ENCODE measurements at places on chromosomes 12 and 14. TPM values are rescaled to one million over a fixed set of nuclear protein-coding genes. Genes with fewer than 3 reads are reported as not detected.
A peak's percentile ranks its signal among the peaks of the same experiment; 100 is the strongest.

GRCh38 chr14:88682495-88683114 lies 110.1 kb downstream of the EML5 start:
- no peak for DNase-seq

DNA sequence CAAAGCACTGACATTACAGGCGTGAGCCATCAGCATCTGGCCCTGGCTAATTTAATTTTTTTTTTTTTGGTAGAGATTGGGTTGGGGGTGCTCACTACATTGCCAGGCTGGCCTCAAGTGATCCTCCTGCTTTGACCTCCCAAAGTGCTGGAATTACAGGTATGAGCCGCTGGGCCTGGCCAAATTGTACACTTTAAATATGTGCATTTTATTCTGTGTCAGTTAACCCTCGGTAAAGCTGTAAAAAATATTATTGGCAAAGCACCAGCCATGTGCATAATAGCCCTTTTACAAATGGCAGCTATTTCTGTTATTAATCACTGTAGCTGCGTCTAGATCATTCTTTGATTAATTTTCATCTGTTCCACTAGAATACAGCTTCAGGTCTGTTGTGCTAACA lies 12.0 kb downstream of the TMEM119 start:
- DNase-seq = no peak

DNA sequence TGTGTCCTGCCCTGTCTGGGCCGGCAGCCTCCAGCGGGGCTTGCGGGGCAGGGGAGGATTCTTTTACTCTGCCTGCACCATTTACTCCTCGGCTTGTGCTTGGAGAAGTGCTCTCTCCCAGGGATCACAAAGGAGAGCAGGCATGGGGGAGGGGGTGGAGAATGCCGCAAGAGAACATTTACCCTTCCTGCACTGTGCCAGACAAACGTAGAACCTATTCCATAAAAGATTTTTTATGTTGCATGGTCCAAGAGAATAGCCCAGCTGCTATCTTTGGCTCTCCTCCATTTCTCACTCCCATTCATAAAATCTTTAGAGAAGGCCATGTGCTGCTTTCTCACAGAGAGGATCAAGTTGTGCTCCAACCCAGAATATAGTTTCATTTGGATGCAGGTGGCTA lies 159.4 kb downstream of the SPTSSA start:
- no peak for DNase-seq

DNA sequence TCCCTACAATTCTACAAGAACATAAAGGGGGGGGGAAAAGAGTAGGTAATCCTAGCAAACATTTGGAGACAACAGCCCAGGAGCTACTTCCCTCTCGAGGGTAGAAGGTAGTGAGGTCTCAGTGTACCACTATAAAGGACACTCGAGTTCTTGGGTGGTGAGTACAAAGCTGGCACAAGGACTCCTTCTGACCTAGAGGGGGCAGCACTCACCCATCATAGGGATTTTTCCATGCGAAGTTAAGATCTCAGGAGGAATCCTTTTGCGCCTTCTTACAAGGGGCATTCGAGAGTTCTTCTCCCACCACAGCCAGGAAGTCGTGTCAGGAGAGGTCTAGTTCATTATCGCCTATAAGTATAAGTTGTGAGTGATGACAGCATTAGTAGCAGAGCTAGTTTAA lies 200.2 kb upstream of the RBM19 start:
- DNase-seq = peak; percentile 11

DNA sequence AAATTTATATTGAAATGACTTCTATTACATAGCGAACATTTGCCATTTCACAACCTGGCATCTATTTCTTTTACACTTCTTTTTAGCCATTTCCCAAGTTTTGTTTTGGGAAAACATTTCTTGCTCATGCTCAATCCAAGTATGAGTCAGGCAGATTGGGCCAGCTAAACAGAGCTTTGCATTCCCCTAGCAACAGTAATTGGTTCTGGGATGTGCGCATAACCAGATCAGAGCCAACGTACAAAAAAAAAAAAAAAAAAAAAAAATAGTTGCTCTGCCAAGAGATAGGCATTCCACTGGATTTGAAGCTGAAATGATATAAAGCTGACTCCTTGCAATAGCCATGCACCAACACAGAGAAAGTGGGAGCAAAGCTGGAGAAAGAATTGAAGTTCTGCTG lies 37.5 kb downstream of the PLCZ1 start:
- peak; percentile 77 for DNase-seq

- no peak for DNase-seq
These were observed 119.2 kb downstream of the TRMT5 start for GRCh38 chr14:60861545-60862140.

GRCh38 chr12:8089716-8090115 lies 7.6 kb downstream of the NECAP1 start:
- DNase-seq = no peak

DNA sequence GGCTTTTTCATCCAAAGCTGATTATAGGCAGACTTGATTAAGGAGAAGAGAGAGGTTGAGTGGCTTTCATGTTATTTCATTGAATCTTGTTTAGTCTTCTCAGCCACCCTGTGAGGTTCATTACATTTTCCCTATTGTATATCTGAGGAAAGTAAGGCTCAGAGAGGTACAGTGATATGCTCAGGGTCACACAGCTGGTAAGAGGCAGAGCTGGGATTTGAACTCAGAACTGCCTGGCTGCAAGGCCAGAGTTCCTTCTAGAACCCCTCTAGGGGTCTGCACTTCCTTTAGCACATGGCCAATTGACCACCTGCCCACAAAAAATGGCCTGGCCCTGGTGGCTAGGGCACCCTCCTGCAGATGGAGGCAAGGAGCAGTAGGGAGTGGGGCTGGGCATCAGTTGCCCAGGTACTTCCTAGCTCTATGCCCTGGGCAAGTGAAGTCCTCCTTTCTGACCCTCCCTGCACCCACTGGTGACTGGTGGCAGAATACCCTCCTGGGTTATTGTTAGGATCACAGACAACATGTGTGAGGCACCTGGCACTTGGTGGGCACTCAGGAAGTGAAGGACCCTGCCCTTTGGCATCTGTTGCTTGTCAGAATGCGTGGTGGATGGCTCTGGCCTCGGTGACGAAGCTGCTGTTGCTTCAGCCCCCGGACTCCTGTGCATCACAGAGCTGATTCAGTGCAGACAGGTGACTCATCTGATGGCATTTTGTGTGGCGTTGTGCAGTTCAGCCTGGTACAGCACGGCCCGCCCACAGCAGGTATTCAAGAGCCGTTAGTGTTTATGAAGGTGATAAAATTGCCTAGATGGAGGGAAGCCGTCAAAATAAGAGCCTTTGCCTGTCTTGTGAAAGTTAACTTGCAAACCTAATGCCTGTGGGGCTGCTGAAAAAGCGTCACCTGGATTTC lies 115.8 kb downstream of the SLC25A47 start:
- peak; percentile 95 for DNase-seq

DNA sequence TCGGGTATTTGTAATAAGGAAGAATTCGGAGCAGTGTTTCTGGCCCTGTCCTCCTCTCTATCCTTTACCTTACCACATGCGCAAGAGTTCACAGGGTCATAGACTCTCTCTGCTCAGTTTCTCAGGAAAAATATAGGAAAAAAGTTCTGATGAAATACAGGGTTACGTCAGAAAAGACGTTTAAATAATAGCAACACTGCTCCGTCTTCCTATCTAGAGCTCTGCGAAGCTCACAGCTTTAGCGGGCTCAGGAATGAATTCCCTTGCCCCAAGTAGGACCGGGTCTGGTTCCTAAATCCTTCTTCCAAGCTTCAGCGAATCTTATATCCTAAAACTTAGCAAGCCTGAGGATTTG lies 365 bp downstream of the CCDC59 start:
- DNase-seq = no peak

- no peak for DNase-seq
These were observed 50.2 kb downstream of the PRKAB1 start for GRCh38 chr12:119718141-119718540.

- peak; percentile 73 for DNase-seq
These were observed 1.8 kb downstream of the DCN start for GRCh38 chr12:91180582-91181395.

GRCh38 chr12:72295744-72296143 lies 23.6 kb downstream of the TRHDE start:
- DNase-seq = peak; percentile 71

GRCh38 chr12:5556033-5556614 lies 124.2 kb downstream of the NTF3 start:
- no peak for DNase-seq

- no peak for DNase-seq
These were observed 2.5 kb downstream of the USP44 start for GRCh38 chr12:95548539-95549391.

GRCh38 chr12:41724216-41724615 lies 420.5 kb downstream of the GXYLT1 start:
- no peak for DNase-seq

- peak; percentile 52 for DNase-seq
These were observed 9.0 kb upstream of the LRTM2 start for GRCh38 chr12:1811281-1811947.

DNA sequence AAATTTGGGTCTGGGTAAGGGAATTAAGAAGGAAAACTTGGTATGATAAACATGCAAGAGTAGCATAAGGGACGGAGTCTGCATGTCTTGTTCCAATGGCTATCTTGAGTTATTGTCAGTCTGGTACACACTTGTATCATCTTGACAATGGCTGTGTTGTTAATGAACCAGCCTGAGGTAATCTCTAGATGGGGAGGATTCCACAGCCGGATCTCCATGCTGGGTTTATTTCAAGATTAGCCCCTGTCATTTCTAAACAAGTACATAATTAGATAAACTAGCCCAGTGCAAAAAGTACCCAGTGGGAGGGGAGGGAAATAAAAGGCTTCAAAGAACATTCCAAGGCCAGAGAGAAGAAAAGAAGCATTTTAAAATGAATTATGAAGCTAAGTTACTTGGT lies 16.5 kb upstream of the CMAS start:
- DNase-seq = no peak

DNA sequence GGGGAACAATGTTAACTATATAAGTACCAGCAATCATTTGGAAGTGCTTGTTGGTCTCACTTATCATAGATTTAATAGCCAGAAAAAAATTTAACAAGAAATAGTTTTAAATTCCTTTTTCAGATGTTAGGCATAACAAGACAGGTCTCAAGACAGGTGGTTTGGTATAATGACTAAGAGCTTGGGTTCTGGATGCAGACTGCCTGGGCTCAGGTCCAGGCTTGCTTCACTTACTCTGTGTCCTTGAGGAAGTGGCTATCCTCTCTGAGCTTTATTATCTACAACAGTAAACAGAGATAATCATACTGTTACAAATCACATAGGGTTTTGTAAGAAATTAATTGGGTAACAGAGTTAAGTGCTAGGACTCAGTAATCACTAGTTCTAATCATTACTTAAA lies 338.0 kb upstream of the FLRT2 start:
- no peak for DNase-seq

DNA sequence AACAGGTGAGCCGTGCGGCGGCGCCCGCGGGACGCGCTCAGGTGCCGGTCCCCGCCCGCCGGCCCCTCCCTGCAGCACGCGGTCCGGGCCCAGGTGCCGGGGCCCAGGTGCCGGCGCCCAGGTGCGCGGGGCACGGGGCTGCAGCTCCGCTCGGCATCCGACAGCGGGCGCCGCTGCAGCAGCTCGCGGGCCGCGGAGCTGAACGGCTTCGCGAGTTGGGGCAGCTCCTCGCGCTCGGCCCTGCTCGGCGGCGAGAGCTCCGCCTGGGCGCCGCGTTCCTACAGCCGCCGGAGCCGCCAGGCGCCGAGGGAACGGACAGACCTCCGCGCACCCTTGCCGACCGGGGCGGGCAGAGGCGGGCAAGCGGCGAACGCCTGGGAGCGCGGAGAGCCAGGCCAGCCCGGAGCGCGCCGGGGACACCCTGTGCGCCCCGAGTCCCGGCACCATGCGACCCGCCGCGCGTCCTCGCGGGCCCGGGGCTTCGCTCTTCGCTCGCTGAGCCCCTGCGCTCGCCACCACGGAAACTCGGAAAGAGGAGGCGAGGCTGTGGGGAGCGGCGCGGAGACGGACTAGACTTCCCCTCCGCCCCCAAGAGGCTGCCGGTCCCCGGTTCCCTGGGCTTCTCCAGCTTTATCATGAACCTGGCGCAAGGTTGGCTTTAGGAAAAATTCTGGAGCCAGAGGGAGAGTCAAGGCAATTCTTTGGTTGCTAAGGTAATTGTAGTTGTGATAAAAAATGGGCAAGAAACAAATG lies at the start of gene RGS6:
RGS6 (plus strand) TSS at position 201 of the 753 bp plus-strand sequence.
- DNase-seq = peak; percentile 12

GRCh38 chr14:79044894-79045624 lies 874.9 kb downstream of the NRXN3 start:
- peak; percentile 96 for DNase-seq

DNA sequence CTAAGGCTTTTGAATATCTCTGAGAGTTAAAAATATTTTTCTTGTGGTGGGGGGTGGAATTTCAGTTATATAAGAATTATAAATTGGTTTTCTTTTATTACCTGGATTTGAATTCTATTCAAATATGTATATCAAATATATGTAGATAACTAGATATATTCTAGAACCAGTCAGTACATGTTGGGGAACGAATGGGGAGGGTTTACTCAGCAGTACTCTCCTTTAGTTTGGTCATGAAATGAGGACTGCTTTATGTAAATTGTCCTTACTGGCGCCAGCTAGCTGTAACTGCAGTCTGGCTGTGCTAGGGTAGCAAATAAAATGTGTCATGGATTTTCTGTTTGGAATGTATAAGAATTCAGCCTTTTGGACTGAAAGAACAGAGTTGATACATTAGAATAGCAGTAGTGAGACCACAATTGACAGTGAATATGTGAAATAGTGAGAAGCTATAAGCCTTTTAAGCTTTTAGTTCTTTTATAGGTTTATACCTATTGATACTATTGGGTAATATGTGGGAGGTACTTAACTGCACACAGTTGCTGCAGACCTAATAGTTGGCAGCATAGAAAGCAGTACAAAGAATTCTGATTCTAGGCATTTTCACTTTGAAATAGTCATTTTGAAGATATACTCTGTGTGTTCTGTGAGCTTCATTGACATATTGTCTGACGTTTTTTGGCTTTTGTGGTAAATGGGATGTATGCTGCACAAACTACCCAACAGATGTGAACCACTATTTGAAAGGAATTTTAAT lies 29.0 kb downstream of the ATF7IP start:
- peak; percentile 76 for DNase-seq

Gene RNF212B
- total RNA-seq = not detected

Gene SPRING1
- total RNA-seq = 20.9 TPM

Gene KRT79
- total RNA-seq = not detected

Gene ACSS3
- 2.6 TPM for total RNA-seq

Gene GALNT9
- not detected for total RNA-seq

Gene AQP6
- not detected for total RNA-seq

Gene KRT82
- not detected for total RNA-seq

Gene TAS2R43
- total RNA-seq = 0.25 TPM

Gene RIC8B
- 17.4 TPM for total RNA-seq

Gene GLT8D2
- 6.0 TPM for total RNA-seq

Gene AKAP3
- total RNA-seq = 2.0 TPM

Gene FCF1
- total RNA-seq = 67.1 TPM

Gene AMHR2
- total RNA-seq = not detected

Gene TROAP
- total RNA-seq = 31.3 TPM

Gene TMCC3
- 0.54 TPM for total RNA-seq

Gene OR11H7
- total RNA-seq = not detected

Gene PDE3A
- 13.5 TPM for total RNA-seq
